Endodermal cell (in vitro differentiated cells): ENCODE measurements at places on chromosomes 16 and 17. TPM values are rescaled to one million over a fixed set of nuclear protein-coding genes. Genes with fewer than 3 reads are reported as not detected.

The ITGAD gene
- total RNA-seq = not detected in 3 replicates

The HIC1 gene
- total RNA-seq = 0.13 to 0.31 TPM in 2 of 3 replicates, not detected in the other

DNA sequence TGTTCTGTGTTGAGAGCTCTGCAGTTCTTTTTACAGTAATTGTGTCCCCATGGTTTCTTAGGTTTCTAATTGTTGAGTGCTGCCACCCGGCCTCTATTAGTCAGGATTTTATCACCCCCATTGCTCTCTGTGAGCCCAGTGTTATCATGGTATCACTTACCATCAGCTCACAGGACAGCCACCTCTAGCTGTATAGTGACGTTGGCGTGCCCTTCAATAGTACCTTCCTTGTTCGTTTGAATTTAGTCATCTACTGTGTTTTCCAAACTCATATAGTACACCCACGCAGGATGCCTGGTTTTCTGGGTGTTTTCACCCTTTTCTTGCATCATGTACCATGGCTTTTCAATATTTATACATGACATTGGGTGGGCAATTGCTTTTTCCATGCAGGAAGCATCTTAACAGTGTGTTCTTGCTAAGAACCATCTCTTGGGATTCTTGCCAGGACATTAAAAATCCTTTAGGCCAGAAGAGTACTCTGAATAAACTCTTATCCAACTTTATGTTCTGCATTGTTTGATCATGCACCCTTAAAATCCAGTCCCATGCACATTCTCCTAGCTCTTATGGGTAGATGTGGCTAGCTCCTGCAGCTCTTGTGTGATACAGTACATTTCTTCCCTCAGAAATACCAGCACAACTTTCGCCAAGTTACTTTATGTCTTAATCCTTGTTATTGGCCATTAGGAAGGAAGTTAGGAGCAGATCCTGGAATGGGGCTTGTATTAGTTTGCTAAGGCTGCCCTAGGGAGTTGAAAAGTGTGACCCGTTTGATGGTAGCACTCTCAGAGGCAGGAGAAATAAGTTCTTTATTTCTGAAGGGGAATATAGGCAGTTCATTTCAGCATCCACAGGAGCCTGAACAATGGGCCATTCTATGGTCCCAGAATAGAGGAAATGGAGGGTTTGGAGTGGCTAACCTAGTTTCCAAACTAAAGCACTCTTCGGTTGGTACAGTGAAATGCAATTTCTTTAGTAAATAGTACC lies 11.3 kb upstream of the ABCA10 start:
- H3K36me3 ChIP-seq = no peaks in the 10 kb centered on the region
- no peak overlapping the region for H3K27ac ChIP-seq
- H3K27me3 ChIP-seq = no peaks in the 10 kb centered on the region

GRCh38 chr17:72916991-72917390 lies 175.5 kb downstream of the SLC39A11 start:
- no peaks in the 10 kb centered on the region for H3K27me3 ChIP-seq
- H3K4me1 ChIP-seq = no peaks in the 10 kb centered on the region
- no peak for DNase-seq
- H3K4me3 ChIP-seq = no peak overlapping the region

DNA sequence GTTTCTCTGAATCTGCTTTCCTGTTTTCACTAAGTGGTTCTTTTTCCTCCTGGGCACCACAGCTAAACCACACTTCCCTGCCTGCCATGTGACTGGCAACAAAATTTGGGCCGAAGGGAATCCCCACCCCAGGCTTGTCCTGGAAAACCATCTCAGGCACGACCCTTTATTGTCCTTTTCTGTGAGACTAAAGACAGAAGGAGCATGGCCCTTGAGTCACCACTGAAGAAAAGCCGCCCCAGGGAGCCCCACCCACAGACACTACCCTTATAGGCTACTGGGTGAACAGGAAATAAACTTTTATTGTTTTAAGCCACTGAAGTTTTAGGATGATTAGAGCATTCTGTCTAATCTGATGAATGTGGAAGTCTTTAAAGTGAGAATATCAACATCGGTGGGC lies 88.6 kb upstream of the BRD7 start:
- no peaks in the 10 kb centered on the region for H3K4me1 ChIP-seq
- no peak overlapping the region for H3K4me3 ChIP-seq
- H3K27me3 ChIP-seq = no peaks in the 10 kb centered on the region
- no peak for DNase-seq

DNA sequence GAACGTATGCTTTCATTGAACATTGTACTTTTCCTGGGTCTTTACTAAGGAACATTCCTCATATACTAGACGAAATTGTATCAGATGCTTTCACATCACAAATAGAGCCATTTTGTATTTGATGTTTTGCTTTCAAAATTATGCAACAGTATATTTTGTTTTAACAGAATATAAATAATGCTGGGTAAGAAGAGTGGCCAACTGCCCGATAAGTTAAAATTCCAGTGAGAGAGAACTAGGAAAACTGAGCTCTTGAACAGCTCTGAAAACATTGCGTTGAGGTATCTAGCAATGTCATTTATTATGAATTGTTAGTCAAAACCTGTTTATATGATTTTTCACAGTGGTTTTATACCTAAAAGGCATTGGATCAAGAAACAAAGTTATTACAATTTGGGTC lies 50.8 kb downstream of the USP10 start:
- no peaks in the 10 kb centered on the region for H3K27me3 ChIP-seq
- DNase-seq = no peak
- no peak overlapping the region for H3K4me3 ChIP-seq
- peaks cover 28% of the 10 kb centered on the region for H3K36me3 ChIP-seq

- H3K4me3 ChIP-seq = no peak overlapping the region
- no peak overlapping the region for H3K27ac ChIP-seq
- no peak for DNase-seq
- H3K36me3 ChIP-seq = no peaks in the 10 kb centered on the region
- H3K27me3 ChIP-seq = peaks cover 4% of the 10 kb centered on the region
- H3K4me1 ChIP-seq = no peaks in the 10 kb centered on the region
Observed at GRCh38 chr17:71224824-71225575, 895.8 kb upstream of the SOX9 start.

The MYO15B gene
- 89.3 and 123 TPM in 2 replicates for total RNA-seq

The PLCG2 gene
- total RNA-seq = 42.8 to 53.5 TPM (median 48.4 TPM) in 3 replicates

- H3K4me3 ChIP-seq = no peak overlapping the region
- no peak for DNase-seq
- H3K27ac ChIP-seq = no peak overlapping the region
Observed at GRCh38 chr17:39995438-39995837, 14.8 kb downstream of the PSMD3 start.

GRCh38 chr17:2024572-2025219 lies 438 bp downstream of the RTN4RL1 start:
- H3K27me3 ChIP-seq = peaks cover 12% of the 10 kb centered on the region
- peak overlapping the region; percentile 86 for H3K4me3 ChIP-seq
- H3K27ac ChIP-seq = no peak overlapping the region
- H3K36me3 ChIP-seq = peaks cover 10% of the 10 kb centered on the region
- no peaks in the 10 kb centered on the region for H3K4me1 ChIP-seq

DNA sequence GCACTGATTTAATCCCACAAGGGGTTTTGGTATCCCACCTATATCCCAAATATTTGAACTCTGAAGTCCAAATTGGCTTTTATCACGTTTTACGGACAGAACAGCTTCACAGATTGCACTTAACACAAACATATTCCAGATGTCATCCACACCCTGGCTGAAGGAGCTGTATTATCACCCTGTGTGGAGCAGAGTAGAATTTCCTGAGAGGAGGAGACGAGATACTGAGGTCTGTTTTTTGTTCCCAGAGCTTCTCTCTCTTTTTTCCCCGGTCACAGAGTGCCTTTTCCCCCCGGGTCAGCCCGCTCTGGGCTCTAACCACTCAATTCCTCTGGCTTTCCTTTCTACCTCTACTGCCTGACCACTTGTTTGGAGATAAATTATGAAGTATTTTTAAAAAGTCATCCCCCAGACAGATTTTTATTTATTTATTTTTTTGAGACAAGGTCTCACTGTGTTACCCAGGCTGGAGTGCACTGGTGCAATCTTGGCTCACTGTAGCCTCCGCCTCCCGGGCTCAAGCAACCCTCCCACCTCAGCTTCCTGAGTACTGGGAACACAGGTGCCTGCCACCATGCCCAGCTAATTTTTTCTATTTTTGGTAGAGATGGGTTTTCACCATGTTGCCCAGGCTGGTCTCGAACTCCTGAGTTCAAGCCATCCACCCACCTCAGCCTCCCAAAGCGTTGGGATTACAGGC lies 30.7 kb downstream of the DNAH2 start:
- H3K4me3 ChIP-seq = no peak overlapping the region
- H3K27ac ChIP-seq = no peak overlapping the region
- no peaks in the 10 kb centered on the region for H3K36me3 ChIP-seq
- H3K4me1 ChIP-seq = peaks cover 7% of the 10 kb centered on the region
- no peaks in the 10 kb centered on the region for H3K27me3 ChIP-seq
- DNase-seq = no peak
